Vagina (tissue), 2 donors: ENCODE measurements at places on chromosomes 13 and 19.

GRCh38 chr13:75339635-75340374, 142.2 kb downstream of the TBC1D4 start:
- DNase-seq, result no peak

GRCh38 chr19:45995715-45996385, 583 bp downstream of the CCDC61 start:
- no peak for DNase-seq

- no peak for DNase-seq
Measured at GRCh38 chr19:14059093-14059480, 2.8 kb downstream of the PALM3 start.

DNA sequence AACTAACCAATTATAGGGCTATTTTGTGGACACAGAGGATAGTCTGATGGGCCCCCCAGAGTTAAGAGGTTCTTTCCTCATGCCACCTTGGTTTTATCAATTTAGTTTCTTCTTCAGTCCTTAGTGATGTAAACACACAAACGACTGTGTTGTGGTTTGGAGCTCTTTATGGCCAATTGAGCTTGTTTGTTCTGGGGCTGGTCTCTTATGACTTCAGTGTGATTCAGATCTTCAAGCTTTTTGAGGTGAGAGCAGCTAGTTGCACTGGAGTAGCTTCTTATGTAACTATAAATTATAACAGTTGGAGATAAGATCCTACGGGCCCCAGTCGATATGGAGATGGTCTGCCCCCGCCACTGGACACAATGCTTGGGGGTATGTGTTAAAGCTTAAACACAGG, 22.0 kb upstream of the GJB6 start:
- no peak for DNase-seq

DNA sequence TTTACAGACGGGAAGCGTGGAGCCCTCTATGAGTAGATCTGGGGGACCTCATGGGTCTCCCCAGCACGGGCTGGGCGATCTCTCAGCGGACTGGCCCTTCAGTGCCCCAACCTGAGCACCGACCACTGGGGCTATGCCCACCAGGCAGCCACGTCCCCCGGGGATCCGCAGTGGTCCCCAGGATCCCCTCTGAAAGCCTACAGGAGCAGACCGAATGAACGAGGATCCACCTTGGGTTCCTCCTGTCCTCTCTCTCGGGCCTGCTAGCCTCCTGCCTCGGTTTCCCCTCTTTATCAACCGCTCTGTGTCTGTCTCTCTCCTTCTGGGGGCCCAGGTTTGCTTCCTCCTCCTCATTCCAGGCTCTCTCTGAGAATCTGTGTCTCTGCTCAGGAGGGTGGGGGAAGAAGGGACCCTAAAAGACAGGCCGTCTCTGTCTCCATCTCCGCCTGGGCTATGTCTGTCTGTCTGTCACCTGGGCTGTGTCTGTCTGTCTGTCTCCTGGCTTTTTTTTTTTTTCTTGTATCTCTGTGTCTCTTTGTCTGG, 2.0 kb upstream of the MEIS3 start:
- DNase-seq, result no peak

DNA sequence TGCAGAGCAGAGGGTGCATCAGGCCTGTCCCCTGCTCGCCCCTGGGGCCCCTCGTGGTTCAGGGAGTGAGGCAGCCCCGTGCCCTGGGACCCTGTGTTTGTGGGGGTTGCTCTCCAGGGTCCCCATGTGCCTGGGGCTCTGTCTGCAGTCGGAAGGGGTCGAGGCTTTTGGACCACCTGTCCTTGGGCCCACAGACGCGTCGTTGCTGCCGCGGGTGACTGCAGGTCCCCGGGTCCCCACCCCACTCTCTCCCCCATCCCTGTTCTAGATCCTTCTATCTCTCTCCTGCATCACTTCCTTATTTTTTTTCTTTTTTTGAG, 1.9 kb downstream of the PCSK4 start:
- DNase-seq, result no peak

GRCh38 chr13:21895779-21896178, 224.9 kb downstream of the FGF9 start:
- no peak for DNase-seq

DNA sequence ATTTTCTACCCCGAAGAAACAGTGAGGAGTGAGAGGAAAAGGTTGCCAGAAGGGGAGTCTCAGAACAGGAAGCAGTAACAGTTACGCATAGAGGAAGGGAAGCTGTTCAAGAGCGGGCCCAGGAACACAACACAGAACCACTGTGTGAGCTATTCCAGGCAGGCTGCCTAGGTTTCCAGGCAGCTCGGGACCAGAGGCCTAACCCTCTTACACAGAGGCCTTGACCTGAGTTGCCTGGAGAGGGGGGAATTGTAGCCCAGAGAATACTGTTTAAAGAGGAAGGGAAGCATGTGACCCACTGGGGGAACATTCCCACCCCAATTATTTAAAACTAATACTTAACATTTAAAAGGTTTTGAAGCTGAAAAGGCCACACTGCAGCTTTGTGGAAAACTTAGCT, 93.3 kb upstream of the ZNF98 start:
- DNase-seq, result peak; percentile 34

- no peak for DNase-seq
Measured at GRCh38 chr13:71285700-71286099, 581.3 kb downstream of the DACH1 start.

- DNase-seq, result no peak
Measured at GRCh38 chr19:44807652-44808462, 1.0 kb upstream of the BCAM start.

DNA sequence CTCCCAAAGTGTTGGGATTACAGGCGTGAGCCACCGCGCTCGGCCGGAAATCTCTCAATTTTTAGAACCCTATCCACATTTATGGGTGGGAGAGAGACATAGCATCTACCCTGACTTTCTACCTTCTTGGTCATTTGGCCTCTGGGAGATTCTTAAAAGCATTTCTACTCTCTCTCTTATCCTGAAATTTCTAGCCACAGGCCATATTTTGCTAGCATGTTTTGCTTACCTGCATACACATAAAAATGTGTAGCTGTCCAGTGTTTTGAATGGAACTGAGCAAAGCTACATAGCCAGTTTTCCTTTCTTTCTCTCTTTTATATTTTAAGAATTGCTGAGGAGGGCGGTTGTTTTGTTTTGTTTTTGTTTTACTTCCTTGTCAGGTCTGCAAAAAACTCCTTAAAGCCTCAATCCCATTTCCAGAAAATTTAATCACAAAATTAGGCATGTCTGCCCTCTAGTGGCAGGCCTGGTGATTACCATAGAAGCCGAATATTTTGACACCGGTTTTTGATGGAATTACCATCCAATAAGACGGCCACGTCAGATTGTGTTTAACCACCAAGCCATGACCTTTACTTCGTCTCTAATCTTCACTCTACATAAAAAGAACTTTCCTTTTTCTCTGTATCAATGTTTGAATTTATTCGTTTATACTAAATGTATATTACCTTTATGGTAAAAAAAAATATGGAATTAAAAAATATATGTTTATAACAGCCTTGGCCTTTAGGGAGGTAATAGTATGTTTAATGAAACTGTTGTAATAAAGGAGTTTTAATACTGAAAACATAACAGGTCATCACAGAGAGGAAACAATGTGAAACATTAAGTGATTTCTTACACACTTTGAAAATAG, 34.4 kb upstream of the OXGR1 start:
- no peak for DNase-seq

- DNase-seq, result no peak
Measured at GRCh38 chr19:18650468-18651041, 13.7 kb downstream of the KLHL26 start.

GRCh38 chr19:3669947-3670795, 30.1 kb downstream of the PIP5K1C start:
- DNase-seq, result no peak

DNA sequence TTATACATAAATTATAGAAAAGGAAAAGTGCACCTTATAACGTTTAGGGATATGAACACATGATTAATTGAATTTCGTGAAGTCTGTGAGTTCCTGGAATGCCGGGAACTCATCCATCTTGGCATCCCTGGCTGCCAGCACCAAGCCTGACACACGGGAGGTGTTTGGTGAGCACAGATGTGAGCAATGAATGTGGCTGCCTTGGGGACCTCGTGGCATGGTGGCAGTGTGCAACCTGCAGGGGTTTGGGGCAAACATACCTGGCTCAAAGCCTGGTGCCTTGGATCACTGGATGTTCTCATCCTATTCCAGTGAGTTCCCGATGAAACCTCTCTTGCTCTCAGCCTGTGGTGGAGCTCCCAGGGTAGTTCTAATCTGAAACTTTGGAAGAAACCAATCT, 10.4 kb upstream of the MAP2K2 start:
- no peak for DNase-seq

DNA sequence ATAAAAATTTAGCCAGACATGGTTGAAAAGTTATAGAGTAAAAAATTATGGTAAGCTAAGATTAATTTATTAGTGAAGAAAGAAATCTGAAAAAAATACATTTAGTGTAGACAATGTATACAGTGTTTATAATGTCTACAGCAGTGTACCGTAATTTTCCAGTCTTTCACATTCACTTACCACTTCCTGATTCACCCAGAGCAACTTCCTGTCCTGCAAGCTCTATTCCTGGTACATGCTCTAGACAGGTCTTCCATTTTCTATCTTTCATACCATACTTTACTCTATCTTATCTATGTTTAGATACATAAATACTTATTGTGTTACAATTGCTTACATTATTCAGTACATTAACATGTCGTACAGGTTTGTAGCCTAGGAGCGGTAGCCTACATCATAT, 1387.8 kb upstream of the ATXN8OS start:
- no peak for DNase-seq

- no peak for DNase-seq
Measured at GRCh38 chr19:38635483-38636399, 11.7 kb upstream of the ACTN4 start.

DNA sequence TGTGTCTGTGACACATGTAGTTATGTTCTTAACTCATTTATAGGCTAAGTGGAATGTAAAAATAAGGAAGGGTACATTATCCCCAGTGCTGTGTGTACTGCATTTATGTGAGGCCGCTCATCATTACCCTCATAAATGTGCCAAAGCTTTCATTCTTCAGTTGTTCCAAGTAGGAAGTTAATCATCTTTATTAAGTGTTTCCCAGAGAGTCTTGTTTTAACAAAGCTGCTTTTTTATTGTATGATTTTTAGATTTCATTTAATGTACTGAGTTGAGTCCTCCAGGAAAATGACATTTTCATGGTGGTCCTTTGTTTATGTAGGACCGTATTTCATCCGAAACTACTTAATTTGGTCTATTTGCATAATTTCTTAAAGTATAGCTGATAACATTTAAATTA, 379.8 kb downstream of the DLEU7 start:
- DNase-seq, result no peak

DNA sequence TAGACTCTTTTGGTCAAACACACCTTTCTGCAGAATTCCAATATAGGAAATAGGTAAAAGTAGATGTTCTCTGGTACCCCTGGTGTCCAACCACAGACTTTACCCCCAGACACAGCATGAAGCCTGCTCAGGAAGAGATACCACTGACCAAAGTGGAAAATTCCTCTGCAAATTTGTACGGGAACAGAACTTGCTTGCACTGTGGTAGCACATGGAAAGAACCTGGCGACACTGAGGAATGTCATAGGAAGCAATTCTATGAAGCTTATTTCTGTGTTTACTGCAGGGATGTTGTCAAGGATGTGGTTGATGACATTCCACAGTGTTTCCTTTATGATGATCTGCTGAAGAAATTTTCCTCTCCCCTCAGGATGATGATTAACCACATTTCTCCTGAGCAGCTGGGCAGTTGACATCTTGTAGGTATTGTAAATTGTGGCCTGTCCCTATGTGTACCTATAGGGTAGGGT, 48.9 kb upstream of the TNFSF11 start:
- no peak for DNase-seq

DNA sequence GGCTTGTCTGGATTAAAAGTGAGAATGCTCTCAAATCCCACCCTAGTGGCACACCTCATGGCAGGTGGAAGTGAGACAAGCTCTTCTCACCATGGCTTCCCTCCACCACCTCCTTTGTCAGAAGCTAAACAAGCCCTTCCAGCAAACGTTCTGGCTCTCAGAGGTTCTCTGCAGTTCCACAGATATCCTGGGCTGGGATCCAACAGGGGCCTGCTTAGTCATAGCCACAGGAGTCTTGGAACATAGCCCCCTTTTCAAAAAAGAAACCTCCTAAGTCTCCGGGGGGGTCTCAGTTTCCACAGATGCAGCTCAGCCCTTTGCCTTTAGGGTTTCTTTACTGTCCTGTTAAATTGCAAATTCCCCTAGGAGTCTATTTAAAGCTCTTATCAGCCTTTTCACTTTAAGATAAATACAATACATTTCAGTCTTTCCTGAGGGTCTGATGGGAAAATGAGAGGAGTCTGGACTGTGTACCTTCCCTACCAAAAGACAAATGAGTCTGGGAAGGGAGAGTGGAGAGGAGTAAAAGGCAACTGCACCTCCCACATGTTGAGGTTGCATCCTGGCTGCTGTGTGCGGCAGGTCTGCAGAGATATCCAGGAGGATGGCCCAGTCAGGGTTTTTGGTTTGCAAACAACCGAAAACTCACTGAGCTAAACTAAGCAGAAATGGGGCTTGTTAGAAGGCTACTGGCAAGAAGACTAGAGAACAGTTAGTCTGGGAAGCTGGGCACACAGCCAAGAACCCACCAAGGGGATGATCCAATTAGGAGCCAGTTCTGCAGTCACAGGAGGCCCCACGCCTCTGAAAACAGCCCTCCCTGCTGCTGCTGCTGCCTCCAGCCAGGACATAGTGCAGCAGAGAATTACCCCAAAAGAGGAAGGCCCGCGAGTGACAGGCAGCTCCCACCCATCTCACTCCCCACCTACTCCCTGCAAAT, 41.4 kb upstream of the SERP2 start:
- no peak for DNase-seq

- DNase-seq, result no peak
Measured at GRCh38 chr19:41708481-41708880, at the start of gene CEACAM5. CEACAM5 (plus strand) TSS chr19:41708626; CDS start chr19:41708732, 106 bp downstream.

- DNase-seq, result no peak
Measured at GRCh38 chr19:42261763-42262162, 6.8 kb upstream of the ERF start.

DNA sequence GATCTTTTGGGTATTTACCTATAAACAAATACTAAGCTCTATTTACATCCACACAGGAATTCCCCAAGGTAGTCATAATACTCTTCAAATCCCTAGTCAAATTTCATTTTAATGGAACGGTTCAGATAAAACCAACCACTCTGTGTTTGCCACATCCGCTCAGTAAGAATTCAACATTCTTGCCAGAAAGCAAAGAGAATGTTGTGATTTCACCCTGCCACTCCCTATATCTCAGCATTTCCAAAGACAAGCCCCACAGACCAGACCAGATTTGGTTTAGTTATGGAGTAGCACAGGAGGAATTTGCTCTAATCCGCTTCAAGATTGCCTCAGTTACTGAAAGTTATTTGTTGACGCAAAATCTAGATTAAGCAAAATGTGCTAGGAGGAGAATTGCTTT, 105.6 kb upstream of the SERP2 start:
- DNase-seq, result no peak

DNA sequence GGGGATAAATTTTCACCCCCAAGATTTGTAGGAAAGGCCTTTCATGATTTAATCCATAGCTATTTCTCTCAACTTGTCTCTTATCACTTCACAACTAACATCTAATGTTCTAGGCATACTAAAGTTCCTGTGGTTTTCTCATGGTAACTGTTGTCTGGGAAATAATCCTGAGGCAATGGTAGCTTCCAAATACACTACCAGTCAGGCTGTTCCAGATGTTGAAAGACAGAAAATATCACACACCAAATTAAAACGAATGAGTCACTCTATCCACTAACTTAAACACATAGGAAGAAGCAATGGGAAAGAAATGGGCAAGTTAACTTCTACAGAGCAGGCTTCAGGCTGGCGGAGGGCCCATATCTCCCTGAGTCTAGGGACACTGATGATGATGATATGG, 77.7 kb upstream of the MYO16 start:
- DNase-seq, result no peak

GRCh38 chr19:16229322-16229641, 31.6 kb downstream of the AP1M1 start:
- DNase-seq, result no peak
